ENCODE measurements at places on chromosomes 2 and 18.

GRCh38 chr2:28640908-28641300, 110.7 kb upstream of the PPP1CB start:
- no peak for DNase-seq

DNA sequence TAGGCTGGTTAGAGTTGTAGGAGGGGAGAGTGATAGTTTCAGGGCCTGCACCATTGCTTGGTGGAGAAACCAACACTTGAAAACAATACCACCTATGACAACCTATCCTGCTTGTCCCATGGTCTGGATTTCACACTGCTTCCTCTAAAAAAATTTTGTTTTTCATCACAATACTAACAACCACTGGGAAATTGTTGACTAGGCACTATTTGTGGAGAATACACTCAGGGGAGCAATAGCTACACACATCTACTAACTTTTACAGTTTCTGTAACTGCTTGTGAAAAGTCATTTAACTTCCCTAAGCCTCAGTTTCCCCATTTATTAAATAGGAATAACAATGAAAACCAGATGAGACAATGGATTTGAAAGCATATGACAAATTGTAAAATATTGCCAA, 4.1 kb upstream of the CRYGB start:
- DNase-seq: no peak

GRCh38 chr2:190646780-190647522, 1.9 kb upstream of the NAB1 start:
- DNase-seq: no peak

- no peak for DNase-seq
Observed at GRCh38 chr18:59385191-59385590, 26.1 kb upstream of the LMAN1 start.

- DNase-seq: no peak
Observed at GRCh38 chr2:129334696-129335410, 644.6 kb upstream of the RAB6C start.

Measured in NCI-H1417 treated with DMSO at 0.1 percent for 48 hours (cell line).